Amniotic epithelial cell (primary cell): ENCODE measurements at places on chromosomes 5 and 9.

DNA sequence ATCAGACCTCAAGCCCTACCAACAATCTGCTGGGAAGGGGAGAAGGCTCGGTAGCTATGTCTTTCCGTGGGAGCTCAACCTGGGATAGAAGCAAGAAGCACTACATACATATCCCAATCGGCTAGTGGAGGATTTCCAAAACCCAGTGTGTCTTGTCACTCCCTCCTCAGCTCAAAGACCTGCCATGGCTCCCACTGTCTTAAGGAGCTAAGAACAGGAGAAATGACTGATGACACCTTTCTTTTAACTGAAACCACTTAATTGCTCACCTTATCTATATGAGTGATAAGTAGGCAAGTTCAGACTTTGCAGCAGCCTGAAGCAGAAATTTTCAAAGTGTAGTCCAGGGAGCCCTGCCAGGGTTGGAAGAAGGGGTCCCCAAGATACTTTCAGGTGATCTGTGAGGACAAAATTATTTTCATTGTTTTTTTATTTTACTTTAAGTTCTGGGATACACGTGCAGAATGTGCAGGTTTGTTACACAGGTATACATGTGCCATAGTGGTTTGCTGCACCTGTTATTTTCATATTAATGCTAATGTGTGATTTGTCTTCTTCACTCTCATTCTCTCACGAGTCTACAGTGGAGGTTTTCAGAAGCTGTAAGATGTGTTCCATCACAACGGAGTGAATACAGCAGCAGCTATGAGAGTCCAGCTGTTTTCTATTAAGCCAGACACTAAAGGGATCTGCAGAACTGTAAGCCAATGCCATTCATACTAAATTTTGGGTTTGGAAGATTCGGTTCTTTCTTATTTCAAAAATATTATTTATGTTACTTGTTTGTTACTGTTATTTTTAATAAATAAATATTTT is 41.4 kb downstream of the PAX5 start:
- DNase-seq = no peak

DNA sequence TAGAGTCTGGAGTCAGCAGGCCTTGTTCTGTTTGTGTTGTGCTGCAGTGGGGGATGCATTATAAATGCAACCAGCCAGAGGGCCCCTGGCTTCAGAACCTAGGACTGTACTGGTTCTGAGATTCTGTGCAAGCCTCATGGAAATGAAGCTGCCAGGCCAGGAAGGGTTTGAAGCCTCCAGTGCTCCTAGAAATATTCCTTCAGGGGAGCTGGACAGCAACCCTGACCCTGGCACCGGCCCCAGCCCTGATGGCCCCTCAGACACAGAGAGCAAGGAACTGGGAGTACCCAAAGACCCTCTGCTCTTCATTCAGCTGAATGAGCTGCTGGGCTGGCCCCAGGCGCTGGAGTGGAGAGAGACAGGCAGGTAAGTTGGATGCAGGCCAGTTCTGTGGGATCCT is at the start of gene SLC4A9:
Gene SLC4A9, plus strand, starts transcription at position 94 of the 400 bp plus-strand sequence. Its CDS starts 43 bp downstream, at position 137.
- DNase-seq = no peak

DNA sequence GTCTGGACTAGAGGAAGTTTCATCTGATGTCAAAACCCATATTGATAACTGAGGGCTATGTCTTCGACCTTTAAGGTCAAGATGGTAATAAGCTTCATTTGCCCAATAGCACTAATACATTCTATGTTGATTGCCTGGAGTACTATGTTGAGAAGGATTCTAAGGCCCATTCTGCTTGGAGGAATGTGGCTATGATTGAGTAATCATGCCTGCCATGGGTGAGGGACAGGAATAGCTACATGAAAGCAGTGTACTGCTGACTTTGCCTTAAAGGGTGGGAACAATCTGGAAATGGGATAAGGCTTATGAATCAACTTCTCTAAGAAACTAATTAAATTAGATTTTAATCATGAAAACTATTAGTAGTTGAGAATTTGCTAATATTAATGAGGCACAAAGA is 13.6 kb downstream of the NNT start:
- peak; percentile 74 for DNase-seq

DNA sequence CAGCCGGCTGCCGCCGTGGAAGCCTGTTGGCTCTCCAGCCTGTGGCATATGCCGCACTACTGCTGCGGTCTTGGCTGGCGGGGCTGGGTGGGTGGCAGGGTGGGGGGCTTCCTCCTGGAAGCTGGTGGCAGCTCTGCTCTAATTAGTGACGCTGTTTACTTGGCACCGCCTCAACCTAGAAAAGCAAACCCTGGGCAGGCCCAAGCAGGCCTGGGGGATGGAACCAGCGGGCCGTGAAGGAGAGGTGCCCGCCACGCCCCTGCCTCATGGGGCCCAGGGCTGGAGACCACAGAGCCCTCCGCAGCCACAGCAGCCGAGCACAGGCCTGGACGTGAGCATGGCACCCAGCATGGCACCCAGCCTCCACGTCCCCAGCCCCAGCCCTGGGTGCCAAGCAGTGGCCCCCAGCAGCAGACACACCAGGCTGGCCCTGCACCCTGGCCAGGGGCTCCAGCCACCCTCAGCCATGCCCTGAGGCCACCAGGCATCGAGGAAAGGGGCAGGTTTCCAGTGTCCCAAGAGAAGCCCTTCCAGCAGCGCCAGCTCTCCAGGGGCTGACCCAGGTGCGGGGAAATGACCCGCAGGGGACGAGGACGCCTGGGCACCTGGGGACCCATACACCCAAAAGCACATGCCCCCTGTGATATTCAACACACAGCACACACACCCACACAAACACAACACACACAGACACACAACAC is 5.4 kb upstream of the CCDC187 start:
- DNase-seq = no peak

DNA sequence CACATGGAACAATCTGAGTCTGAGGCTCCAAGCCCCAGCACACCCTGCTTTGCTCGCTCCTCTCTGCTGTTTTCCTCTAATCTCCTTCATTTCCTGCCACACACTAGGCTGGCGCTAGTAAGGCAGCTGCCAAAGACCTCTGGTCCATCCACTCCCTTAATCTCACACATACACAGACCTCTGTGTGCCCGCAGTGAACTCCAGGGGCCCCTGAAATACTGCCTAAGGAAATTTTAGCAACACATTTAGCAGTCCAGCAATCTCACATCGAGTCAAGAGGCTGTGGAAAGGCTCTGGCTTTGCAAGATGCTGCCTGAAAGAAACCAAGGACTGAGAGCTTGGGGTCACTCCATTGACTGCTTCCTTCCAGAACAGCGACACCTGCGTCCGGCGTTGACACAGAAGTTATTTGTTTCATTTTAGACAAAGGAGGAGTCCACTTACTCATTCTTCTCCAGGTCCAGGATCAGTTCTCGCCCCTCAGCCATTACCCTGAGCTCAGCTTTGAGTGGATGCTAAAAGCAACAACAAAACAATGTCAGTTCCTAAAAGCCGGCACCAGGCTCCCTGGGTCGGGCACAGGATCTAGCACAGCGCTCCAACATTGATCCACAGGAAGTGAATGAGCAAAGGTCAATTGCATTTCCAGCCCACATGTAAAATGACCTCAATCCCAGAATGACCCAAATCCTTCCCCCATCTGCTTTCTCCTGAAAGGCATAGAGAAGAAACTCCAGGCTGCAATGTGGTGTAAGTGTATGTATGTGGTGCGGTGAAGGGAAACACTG is 11.5 kb downstream of the ADAM19 start:
- DNase-seq = peak; percentile 37

DNA sequence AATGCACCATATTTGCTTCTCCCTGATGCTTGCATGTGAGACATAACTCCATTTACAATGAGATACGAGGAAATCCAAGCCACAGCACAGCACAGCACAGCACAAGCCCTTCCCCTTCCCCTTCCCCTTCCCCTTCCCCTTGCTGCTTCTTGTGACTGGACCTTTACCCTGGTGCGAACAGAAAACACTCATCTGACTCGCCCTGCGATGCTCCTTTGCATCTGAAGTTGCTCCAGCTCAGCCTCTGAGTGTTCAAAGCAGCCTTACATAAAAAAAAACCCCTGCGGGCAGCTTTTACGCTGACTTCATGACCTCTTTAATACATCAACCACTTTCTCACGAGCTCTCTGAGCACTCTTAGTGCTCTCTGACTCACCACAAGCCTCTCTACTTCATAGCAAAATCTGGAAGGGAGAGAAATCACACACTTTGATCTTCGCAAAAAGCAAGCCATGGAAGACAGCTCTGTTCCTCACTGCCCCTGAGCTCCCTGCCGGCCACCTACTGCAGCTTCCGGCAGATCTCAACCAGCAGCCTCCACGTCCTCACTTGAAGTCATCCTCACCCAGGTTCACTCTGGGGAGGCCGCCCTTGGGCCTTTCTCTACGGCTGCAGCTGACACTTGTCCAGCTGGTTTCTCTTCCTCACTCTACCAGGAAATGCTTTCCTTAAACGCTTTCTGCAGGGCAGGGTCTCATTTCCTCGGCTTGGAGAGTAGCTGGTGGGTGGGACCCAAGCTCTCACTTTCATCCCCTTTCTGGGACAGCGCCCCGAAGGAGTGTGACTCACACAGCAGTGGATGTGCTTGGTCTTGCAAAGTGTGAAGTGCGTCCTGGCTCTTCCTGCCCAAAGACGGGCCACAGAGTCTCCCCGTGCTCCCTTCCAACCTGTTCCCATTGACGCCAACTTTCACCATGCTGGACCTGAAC is 5.3 kb downstream of the SLC34A1 start:
- DNase-seq = peak; percentile 93

DNA sequence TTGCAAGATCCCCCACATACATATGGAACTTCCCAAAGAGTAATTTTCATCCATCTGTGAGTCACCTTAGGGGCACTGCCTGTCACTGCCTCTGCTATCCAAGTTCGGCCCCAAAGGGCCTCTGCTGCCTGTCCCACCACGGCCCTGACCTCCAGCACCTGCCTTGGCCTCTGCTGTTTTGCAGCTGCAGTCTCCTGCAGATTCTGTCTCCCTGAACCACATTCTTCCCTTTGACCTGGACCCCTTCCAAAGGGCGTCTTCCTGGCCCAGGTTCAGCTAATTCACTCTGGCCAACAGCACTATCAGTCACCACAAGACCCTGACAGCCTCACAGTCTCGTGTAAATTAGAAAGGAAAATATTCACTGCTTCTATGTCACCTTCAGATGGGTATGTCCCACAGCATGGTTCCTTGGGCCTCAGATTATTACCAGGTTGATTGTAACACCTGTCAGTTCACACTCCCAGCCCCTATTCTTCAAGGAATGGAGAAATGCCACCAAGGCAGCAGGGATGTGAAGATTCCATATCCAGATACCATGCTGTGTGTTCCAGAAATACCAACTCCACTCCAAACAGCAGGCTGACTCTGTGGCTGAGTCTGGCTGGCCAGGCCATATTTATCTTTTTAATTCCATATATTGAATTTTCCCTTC is 479.3 kb downstream of the ARHGEF28 start:
- DNase-seq = no peak

DNA sequence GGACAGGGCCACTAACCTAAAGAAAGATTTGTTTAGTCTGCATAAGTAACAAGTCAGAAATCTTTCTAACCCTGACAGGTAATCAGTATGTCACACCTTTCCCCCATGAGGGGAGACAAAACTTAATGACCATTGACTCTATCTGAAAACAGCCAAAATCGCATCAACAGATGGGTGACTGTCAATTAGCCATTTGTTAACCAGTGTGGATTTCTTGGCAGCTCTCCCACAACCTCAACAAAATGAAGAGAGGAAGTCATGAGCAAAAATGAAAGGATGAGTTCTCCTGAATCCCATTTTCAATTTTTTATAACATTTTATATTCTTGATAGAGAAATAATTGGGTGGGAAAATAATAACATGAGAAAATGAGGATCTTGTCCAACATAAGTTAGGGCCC is 84.6 kb upstream of the SNX2 start:
- no peak for DNase-seq

GRCh38 chr5:172049226-172049796 is 42.9 kb upstream of the FBXW11 start:
- no peak for DNase-seq

- peak; percentile 29 for DNase-seq
These were observed 8.0 kb upstream of the FXN start for GRCh38 chr9:69027355-69028097.

- no peak for DNase-seq
These were observed 123.5 kb downstream of the SMARCA2 start for GRCh38 chr9:2138646-2139045.

- no peak for DNase-seq
These were observed 732 bp downstream of the PBX3 start for GRCh38 chr9:125747765-125748445.

- no peak for DNase-seq
These were observed 2.3 kb downstream of the CLTA start for GRCh38 chr9:36193023-36193422.

DNA sequence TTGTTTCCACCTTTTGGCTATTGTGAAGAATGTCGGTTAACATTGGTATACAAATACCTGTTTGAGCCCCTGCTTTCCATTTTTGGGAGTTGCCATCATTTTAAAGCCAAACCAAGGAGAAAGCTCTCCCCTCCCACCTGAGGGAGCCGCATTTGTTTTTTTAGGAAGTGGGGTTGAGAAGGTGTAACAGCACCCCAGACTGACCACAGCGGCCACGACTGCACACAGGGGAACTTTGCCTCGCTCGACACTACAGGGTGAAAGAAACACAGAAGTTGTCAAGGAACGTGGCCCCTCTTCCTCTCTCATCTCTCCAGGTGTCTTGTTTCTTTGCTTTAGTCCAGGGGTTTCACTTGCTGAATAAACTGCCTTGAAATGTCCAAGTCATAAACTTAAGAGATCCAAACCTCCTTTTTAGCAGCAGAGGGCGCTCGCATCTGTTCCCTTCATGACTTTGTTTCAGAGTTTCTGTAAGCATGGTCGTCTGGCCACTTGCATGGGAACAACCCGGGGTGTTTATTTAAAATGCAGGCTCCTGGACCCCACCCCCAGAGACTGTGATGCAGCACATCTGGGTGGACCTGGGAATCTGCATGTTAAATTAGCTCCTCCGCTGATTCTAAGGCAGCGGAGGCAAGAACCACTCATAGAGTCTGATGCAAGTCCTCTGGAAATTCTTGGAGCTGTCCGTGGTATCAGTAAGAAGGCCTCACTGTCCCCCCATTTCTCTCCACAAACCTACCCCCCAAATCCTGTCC is 2.1 kb upstream of the TTLL11 start:
- DNase-seq = peak; percentile 59

DNA sequence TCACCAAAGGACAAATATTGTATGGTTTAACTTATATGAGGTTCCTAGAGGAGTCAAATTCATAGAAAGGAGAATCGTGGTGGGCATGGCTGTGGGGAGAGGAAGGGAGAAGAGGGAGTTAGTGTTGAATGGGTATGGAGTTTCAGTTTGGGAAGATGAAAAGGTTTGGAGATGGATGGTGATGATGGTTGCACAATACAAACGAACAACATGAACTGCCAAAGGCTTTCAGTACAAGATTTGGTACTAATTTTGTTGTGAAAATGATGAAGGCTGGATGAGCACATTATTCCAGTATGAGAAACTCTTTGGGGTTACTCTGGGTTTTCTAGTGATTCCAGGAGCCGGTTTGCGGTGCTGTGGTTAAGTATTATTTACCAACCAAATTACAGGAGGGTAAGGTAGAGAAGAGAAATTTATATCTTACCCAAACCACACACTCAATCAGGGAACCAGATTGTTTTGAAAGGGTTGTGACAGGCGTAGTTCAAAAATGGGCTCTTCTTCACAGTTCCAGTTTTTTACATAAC is 112.0 kb upstream of the TBC1D2 start:
- DNase-seq = peak; percentile 90
